ENCODE measurements at places on chromosomes 5 and 9. TPM values are rescaled to one million over a fixed set of nuclear protein-coding genes. Genes with fewer than 3 reads are reported as not detected.

PTPN3 gene
- 3.6 TPM for polyA plus RNA-seq

WNT8A gene
- 0.08 TPM for polyA plus RNA-seq

F12 gene
- polyA plus RNA-seq: 1.0 TPM

IFNB1 gene
- polyA plus RNA-seq: not detected

IFNK gene
- polyA plus RNA-seq: not detected

DNA sequence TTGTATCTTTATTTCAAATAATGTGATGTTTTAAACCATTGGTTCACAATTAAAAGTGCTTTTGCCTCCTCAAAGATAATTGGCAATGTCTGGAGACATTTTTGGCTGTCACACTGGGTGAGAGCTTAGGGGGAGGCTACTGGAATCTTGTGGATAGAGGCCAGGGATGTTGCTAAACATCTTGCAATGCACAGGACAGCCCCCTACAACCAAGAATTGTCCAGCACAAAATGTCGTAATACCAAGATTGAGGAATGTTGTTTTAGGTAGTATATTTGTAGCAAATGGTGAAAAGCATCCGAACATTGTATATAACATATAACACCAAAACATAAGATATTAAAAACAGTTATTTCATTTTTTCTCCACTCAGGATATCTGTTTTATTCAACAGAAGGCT, 99.8 kb downstream of the SLC44A1 start:
- no peak for DNase-seq

DNA sequence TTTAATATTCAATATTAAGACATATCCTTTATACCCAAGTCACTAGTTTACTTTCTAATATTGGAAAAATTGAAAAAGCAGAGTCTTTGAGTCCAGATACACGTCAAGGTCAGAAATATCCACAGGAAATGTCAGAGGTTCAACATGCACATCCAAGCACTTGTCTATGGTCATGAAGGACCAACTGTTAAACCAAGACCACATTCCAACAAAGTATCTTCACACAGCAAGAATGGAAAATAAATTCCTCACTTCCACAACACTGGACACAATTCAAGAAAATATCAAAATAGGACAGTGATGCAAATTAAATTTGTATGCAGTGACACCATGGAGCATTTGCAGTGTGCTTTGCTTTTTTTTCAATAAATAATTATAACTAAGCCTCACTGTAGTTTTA, 142.5 kb downstream of the GABRB2 start:
- peak; percentile 47 for DNase-seq

DNA sequence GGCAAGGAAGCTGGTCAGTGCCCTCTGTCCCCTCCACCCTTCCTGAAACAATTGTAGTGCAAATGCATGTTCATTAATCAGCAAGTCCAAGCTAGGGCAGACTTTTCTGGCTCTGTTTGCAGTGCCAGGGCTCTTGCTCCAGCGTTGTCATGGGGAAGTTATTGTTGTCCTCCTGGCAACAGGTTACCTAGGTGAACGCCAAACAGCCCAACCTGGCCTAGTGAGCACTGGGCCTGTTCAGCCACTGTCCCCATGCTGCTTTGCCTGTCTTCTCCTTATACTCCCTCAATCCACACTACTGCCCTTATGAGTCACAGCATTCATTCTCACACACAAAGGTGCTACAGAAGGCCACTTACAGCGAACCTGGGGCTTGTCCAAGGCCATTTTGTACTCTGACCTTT, 34.5 kb upstream of the GLIS3 start:
- peak; percentile 14 for DNase-seq

GRCh38 chr9:89684912-89685636, 80.3 kb downstream of the GADD45G start:
- DNase-seq: peak; percentile 39

- DNase-seq: no peak
Observed at GRCh38 chr5:77771452-77771851, 4.7 kb downstream of the TBCA start.

- no peak for DNase-seq
Observed at GRCh38 chr5:42620579-42621216, 135.9 kb upstream of the CCDC152 start.
